CD4-positive, alpha-beta T cell treated with Interleukin-17A for 1 hour (primary cell): ENCODE measurements at places on chromosomes 1 and 21.

- DNase-seq: no peak
Observed at GRCh38 chr1:110003747-110004428, 19.3 kb downstream of the AHCYL1 start.

DNA sequence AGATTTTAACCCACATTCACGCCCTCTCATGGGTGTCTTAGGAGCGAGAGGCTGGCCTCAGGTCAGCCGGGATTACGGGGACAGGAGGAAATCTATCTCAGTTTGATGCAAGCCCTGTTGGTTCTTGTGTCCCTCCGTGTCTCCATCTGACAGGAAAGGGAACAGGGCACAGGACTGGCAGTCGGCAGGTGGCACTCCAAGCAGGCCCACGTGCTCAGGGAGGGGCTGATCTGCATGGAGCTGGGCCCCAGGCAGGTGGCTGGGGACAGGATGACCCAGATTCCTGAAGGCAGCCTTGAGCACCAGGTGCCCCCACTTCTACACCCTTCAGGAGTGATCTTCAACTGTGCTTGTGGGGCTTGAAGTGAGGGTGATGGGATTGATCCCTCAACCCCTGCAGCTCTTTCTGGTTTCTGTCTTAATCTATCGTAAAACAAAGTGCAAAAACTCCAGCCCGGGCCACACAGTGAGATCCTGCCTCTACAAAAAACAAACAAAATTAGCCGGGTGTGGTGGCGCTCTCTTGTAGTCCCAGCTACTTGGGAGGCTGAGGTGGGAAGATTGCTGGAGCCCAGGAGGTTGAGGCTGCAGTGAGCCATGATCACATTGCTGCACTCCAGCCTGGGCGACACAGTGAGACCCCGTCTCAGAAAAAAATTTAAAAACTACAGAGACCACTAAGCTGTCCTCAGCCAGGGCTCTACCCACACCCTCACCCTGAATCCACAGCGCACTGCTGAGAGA lies 8.3 kb downstream of the PLEKHG5 start:
- no peak for DNase-seq

GRCh38 chr1:184745110-184745509 lies 9.5 kb downstream of the EDEM3 start:
- no peak for DNase-seq

- DNase-seq: no peak
Observed at GRCh38 chr21:45091550-45092322, 17.4 kb downstream of the ADARB1 start.

GRCh38 chr1:214427871-214428277 lies 123.5 kb downstream of the PTPN14 start:
- peak; percentile 74 for DNase-seq

- DNase-seq: no peak
Observed at GRCh38 chr1:236888903-236889302, 93.8 kb downstream of the MTR start.

GRCh38 chr1:88016947-88017346 lies 667.1 kb upstream of the PKN2 start:
- DNase-seq: no peak

GRCh38 chr21:33403786-33404585 lies 773 bp downstream of the IFNGR2 start:
- DNase-seq: peak; percentile 26

DNA sequence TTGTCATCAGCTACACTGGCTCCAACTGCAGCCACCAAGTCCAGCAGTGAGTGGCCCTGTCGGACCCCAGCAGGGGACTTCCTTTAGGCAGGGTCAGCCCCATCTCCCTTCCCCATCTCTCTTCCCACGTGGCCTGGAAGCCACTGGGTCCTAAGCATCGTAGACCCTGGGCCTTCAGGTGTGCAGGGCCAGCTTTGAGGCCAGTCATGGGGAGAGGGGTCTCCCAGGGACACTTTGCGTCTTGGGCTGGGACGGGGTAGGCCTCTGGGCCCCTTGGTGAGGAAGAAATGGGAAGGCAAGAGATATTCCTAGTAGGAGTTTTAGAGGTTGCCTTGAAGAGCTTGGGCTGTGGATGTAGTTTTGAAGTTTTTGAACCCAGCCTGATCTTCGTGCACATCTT lies 12.1 kb upstream of the MIIP start:
- DNase-seq: no peak

GRCh38 chr1:44025816-44026215 lies 5.4 kb downstream of the SLC6A9 start:
- no peak for DNase-seq

DNA sequence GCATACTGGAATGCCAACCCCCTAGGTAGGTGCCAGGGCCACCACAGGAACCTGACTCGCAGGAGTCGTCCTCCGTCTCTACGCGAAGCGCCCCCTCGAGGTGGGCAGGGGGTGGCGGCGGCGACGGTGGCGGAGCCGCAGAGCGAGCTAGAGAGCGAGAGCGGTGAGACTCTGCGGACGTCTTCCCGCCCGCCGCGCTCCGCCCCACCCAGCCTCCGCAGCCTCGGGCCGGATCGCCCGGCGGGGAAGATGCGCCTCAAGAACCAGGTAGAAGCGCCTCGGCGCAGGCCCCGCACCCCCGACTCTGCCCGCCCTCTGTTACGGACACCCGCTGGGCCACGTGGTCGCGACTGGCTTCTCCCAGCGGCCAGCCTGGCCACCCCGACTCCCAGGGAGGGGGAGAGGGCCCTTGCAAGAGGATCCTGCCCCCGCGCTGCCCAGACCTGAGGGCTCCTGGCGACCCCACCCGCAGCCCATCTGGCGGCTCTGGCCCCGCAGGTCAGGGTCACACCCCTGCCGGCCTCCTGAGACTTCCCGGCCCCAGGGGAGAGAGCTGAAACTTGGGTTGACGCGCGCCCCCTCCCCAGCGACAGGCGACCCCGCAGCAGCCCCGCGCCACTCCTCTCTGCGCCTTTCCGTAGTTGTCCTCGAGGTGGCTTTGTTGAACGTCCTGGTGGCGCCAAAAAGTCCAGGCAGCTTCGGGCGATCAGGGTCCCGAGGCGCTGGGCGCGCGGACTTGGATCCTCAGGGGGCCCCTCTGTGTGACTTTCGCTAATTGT lies 24.4 kb upstream of the AGBL4 start:
- DNase-seq: peak; percentile 1

DNA sequence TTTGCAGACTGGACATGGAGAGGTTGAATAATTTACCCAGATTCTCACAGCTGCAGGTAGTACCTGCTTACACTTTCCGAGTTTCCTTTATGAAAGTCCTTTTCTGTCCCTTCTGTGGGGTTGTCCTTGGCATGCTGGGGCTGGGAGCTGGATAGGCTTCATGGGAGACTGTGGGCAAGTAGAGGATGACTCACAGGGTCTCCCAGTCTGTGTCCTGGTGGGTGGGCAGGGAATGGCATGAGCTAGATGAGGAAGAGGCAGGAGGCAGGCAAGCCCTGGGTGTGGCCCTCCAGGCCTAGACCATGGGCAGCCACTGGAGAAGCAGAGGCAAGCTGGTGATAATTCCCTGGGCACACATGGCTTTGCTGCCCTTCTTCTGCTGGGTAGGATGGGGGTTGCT lies 80.6 kb downstream of the NAV1 start:
- DNase-seq: no peak

- DNase-seq: no peak
Observed at GRCh38 chr1:228818928-228819630, 83.8 kb downstream of the RHOU start.

DNA sequence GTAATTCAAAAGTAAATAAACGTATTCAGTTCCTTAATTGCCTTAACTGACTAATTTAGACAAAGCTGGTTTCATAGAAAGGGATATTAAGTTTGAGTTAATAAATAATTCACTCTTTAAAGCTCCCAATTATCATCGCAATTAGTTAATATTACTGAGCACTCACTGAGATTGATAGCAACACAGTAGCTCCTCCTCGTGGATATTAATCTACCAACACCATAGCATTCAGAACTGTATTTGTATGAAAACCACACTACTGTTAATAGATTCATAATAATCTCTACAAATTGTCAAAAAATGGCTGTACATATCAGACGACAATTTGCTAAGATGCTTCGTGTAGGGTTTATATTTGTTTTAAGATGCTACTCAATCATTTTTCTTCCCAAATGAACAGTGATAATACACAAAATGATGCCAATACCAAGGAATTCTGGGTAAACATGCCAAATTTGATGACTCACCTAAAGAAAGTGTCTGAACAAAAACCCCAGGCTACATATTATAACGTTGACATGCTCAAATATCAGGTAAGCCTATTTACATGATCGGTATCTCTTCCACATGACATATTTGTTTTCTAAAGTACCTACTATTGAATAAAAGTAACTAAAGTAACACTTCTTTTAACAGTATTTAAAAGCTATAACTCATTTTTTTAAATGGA lies 18.8 kb upstream of the DYNLT5 start:
- no peak for DNase-seq

DNA sequence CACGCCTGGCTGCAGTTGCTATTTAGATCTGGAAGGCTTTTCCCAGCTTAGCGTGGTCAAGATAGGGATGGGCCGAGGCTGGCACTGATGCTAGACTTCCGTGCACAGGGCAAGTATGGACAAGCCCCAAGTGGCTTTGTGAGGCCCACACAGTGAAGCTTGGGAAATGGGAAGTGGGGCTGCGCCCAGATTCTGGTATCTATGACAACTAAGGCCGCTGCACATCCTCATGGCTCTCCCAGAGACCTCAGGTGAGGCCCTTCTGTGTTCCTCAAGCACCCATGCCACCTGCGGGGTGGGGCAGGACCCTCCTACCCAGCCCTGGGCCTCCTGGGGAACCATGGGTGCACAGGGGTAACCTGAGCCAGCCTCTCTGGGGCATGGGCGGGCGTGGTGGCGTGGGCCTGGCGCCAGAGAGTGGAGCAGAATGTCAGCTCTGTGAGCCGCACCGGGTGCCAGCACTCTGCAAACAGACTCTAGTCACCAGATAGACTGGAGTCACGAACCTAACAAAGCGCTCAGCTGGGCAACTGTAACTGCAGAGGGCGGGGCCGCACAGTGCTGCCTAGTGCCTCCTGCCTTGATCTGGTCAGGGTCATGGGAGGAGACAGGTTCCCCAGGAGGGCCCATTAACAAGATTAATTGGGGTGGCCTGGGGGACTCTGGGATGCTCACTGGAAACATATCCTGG lies 46.4 kb downstream of the ELF3 start:
- DNase-seq: no peak

DNA sequence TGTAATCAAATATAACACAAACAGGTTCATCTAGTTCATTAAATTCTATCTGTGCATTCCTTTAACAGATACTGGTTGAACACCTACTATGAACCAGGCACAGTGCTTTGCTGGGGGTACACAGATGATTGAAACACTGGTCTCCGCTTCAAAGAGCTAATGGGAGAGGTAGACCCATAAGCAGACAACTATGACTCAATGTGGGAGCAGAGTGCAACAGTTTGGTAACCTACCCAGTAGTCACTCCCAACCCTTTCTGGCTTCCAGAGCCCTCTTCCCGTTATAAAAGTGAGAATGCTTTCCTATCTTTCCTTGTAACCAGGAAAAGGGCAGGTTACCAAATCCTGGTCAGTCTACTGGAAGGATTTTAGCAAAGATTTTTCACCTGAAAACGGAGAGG lies 8.0 kb upstream of the ETV3 start:
- no peak for DNase-seq

- DNase-seq: peak; percentile 71
Observed at GRCh38 chr1:45205910-45206721, at the start of gene ZSWIM5. ZSWIM5 (minus strand) TSS chr1:45206605; CDS start chr1:45206350, 255 bp downstream.

- no peak for DNase-seq
Observed at GRCh38 chr1:79259390-79260336, 253.1 kb upstream of the ADGRL4 start.

DNA sequence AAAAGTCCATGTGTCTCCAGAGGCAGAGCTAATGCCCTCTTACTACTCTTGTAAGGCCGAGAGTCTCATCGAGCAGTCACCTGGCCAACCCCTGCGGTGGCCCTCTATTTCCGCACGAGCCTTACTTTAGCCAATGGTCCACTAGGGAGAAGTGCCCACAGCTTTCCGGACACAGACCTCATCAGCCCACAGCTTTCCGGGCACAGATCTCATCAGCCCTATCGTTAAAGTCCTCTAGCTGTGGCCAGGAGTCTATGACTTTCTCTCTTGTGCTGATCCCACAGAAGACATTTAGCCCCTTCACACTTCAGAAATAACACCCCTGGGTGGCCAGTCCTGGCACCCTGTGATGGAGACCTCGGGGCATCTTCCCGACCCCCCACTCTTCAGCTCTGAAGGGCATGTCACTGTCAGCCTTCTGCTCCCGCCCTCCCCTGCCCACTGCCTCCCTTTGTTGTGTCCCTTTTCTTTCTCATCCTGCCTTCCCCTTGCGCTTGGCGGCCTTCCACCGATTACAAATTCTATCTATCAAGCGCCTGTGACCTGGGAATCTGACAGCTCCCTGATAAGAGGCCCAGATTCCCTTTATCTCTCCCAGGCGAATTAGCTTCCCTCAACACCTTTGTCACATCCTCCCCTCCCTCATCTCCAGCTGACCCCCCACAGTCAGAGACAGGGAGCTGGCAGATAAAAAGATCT lies 161.0 kb downstream of the PLXNA2 start:
- DNase-seq: no peak

- DNase-seq: no peak
Observed at GRCh38 chr1:14083277-14083676, 383.3 kb downstream of the PRDM2 start.

DNA sequence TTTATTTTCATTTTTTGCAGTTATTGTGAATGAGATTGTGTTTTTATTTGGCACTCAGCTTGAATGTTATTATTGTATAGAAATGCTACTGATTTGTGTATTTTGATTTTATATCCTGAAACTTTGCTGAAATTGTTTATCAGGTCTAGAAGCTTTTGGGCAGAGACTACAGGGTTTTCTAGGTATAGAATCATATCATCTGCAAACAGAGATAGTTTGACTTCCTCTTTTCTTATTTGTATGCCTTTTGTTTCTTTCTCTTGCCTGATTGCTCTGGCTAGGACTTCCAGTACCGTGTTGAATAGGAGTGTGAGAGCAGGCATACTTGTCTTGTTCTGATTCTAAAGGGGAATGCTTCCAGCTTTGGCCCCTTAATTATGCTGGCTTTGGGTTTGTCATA lies 27.3 kb downstream of the ZNF691 start:
- no peak for DNase-seq

GRCh38 chr1:32357614-32358013 lies 4.7 kb downstream of the FAM229A start:
- no peak for DNase-seq
